ENCODE measurements at places on chromosomes 6 and 20. TPM values are rescaled to one million over a fixed set of nuclear protein-coding genes. Genes with fewer than 3 reads are reported as not detected.

TPX2 gene
- total RNA-seq, result 0.78 TPM

LRFN2 gene
- total RNA-seq, result not detected

ETV7 gene
- total RNA-seq, result 0.13 TPM

IL17F gene
- total RNA-seq, result not detected

CASS4 gene
- total RNA-seq, result 0.30 TPM

GSTA1 gene
- total RNA-seq, result not detected

PLEKHG1 gene
- total RNA-seq, result 19.5 TPM

RNF182 gene
- 0.19 TPM for total RNA-seq

CST5 gene
- not detected for total RNA-seq

- DNase-seq, result no peak
Measured at GRCh38 chr6:154611241-154611640, 100.8 kb upstream of the CNKSR3 start.

GRCh38 chr6:109783250-109783986 lies 92.3 kb downstream of the FIG4 start:
- DNase-seq, result no peak

- no peak for DNase-seq
Measured at GRCh38 chr20:8963330-8963729, 105.6 kb upstream of the PLCB4 start.

DNA sequence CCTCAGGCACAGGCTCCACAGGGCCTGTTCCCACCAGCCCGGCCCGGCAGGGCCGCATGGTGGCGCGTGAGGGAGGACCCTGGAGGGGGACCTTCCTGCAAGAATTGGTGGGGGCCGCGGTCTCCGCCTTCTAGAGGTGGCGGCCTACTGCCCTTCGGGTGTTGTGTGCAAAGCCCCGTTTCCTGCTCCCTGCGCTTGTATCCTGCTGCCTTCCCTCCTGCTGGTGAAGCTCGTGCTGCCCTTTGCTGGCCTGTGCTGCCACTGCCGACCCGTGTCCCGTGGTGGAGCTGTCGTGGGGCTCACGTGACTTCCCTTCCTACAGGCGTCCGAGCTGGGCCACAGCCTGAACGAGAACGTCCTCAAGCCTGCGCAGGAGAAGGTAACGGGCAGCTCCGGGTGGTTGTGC lies 8.4 kb upstream of the COL20A1 start:
- no peak for DNase-seq

- no peak for DNase-seq
Measured at GRCh38 chr6:32983493-32983848, 15.1 kb downstream of the BRD2 start.

- no peak for DNase-seq
Measured at GRCh38 chr6:30061858-30062458, 893 bp downstream of the POLR1H start.

GRCh38 chr20:46342010-46342378 lies 33.7 kb upstream of the CDH22 start:
- DNase-seq, result no peak

- peak; percentile 88 for DNase-seq
Measured at GRCh38 chr6:6749702-6750491, 161.4 kb downstream of the LY86 start.

DNA sequence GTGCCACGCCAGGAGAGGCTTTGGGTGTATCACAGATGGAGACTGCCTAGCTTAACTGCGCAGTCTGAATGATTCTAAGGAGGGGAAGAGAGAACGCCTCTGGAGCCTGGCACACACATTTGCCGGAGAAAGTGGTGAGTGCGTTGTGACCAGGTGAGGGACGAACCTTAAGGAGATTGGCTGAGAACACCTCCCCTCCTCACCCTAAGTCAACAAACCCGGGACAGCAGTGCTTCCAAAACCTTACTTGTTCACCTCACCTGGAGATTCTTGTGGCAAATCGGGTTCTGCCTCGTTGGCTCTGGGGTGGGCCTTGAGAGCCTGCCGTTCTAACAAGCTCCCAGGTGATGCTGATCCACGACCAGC lies 9.4 kb downstream of the SYNJ2 start:
- peak; percentile 44 for DNase-seq

DNA sequence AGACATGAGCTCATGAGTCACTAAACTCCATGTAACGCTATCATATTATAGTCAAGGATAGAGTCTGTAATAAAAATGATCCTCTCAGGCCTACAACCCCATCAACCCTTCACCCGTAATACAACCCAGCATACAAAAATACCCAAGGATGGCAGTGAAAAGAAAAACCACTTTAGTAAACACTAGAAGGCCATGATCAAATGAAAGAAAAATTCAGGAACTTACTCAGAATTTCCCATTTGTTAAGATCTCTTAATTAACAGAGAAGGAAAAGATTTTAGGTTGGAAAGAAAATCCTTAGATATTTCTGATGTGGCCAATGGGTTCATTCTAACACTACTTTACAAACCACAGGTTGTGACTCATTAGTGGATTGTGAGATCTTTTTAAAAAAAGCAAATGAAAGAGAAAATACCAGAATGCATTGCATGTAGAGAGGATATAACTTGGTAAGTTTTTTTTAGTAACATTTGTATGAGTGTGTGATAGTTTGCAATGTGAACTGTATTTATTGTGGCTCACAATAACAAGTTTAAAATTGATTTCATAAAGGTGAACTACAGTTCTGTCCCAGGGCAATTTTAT lies 8.0 kb upstream of the UBE2J1 start:
- DNase-seq, result no peak

DNA sequence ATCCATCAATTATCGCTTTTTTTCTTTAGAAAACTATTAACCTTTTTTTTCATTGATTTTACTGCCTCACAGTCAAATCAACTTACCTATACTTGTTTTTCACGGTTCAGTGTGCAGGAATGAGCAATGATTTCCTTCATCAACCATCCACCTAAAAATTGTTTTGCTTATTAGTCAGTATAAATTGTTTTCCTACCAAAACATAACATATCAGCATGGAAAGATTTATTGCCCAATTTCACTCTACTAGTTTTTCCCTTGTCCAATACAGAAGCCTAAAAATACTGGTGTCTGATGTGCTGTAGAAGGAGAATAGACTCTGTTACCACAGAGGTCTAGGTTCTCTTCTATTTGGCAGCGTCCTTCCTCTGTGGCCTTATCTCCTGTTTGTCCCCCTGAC lies 558.2 kb upstream of the CITED2 start:
- no peak for DNase-seq

- no peak for DNase-seq
Measured at GRCh38 chr6:170292407-170293158, 1.7 kb upstream of the DLL1 start.

DNA sequence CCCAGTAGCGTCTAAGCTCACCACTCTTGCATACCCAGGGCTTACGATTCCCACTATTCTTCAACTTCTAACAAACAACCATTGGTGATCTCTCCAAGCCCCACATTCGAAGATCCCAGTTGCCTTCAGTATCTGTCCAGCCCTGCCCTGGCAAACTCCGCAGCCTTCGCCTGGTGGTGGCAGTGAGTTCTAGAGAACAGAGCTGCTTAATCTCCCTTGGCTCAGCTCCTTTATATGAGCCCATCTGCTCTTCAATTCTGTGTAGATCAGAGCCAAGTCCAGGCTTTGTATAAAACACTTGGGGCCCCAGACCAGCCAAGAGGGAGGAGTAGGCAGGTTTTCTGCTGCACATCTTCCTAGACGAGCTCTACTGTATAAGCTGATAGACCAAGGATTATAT lies 193.3 kb downstream of the PHACTR1 start:
- no peak for DNase-seq

DNA sequence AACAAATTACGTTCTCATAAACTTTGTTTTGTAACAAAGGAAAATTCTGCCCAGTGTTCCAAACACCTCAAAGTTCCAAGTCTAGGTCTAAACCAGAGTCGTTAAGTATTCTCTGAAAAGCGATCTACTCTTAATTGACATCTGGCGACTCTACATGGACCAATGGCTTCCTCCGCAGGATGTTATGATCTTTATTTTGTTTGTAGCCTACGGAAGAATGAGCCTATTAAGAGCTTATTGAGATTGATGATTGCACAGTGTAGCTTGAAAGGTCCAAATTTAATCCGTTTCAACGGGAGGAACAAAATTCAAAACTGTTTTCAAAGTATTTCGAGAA lies 61.1 kb downstream of the FAM217A start:
- DNase-seq, result no peak

- no peak for DNase-seq
Measured at GRCh38 chr20:62217913-62218773, 1.9 kb downstream of the HRH3 start.

DNA sequence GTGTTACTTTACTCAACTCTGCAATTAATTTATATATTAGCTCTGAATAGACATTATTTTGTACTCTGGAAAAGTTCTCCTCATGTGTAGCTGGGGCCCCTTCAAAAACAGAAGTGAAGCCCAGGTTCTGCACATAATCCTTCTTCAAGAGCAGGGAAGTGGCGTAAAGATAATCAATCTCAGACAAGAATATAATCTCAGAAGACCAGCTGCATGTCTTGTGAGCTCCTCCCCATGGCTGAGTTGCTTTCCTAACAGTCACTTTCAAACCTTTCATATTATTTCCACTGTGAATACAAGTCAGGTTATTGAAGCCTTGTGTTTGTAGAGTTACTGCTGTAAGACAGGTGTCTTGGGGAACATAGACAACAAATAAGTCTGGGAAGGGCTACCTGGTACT lies 691.9 kb downstream of the RFPL4B start:
- no peak for DNase-seq
